ENCODE measurements at places on chromosomes 4 and X. TPM values are rescaled to one million over a fixed set of nuclear protein-coding genes. Genes with fewer than 3 reads are reported as not detected.

GRCh38 chr4:123246085-123246484 lies 150.5 kb upstream of the SPRY1 start:
- no peak overlapping the region for H3K4me3 ChIP-seq
- H3K27ac ChIP-seq: no peak overlapping the region
- H3K4me1 ChIP-seq: peaks cover 2% of the 10 kb centered on the region
- no peaks in the 10 kb centered on the region for H3K27me3 ChIP-seq
- H3K36me3 ChIP-seq: no peaks in the 10 kb centered on the region
- no peak for DNase-seq

GRCh38 chr4:115332078-115332477 lies 218.7 kb upstream of the NDST4 start:
- DNase-seq: no peak
- H3K4me1 ChIP-seq: no peaks in the 10 kb centered on the region
- no peaks in the 10 kb centered on the region for H3K36me3 ChIP-seq

DNA sequence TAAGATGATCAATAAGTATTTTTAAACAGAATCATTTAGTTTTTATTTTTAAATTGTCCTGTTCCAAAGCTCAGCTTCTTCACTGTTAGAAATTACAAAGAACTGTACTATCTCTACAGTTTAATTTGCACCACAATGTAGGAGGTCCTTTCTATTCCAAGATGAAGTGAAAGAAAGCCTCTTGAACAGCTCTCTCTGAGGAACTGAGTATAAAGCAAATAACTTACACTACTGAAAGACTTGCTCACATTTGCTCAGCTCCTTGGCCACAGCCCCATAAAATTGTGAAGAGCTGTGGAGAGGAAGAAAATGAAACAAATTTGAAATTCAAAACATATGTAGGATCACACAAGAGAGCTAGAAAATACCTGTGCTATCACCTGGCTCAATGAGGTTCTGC lies 68.6 kb downstream of the ENPEP start:
- no peak overlapping the region for H3K27ac ChIP-seq
- no peak overlapping the region for H3K4me3 ChIP-seq
- H3K36me3 ChIP-seq: no peaks in the 10 kb centered on the region
- H3K27me3 ChIP-seq: peaks cover 18% of the 10 kb centered on the region
- no peak for DNase-seq

DNA sequence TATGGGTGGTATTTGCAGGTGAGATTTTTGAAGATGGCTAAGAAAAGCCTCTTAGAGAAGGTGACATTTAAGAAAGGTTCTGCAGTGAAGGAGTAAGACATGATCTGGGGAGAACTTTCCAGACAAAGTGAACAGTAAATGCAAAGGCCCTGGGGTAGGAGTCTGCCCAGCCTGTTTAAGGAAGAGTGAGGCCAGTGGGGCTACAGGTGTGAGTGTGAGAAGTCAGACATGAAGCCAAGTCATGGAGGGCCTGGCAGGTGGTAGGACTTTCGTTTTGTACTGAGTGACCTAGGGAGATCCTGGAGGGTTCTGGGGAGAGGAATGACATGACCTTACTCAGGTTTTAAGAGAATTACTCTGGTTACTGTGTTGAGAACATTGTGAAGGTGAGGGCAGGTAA lies 21.5 kb downstream of the COQ2 start:
- peaks cover 29% of the 10 kb centered on the region for H3K36me3 ChIP-seq
- no peak for DNase-seq
- no peak overlapping the region for H3K27ac ChIP-seq
- no peaks in the 10 kb centered on the region for H3K27me3 ChIP-seq
- H3K4me1 ChIP-seq: peaks cover 15% of the 10 kb centered on the region
- no peak overlapping the region for H3K4me3 ChIP-seq

DNA sequence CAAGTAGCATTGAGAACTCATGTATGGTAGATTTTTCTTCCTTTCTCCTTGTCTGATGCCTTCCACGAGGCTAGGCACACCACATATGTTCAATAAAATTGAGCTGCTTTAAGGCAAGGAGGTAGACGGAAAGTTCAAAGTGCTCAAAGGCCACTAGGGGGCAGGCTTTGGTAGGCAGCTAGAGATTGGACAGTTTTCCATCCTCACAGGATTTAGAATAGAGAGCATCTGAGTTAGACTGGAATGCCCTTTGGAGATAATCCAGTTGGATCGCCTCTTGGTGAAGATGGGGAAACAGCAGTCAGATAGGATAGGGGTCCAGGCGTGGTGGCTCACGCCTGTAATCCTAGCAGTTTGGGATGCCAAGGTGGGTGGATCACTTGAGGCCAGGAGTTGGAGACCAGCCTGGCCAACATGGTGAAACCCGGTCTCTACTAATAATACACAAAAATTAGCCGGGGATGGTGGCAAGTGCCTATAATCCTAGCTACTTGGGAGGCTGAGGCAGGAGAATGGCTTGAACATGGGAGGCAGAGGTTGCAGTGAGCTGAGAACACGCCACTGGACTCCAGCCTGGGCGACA lies 30.4 kb downstream of the ELF4 start:
- H3K27ac ChIP-seq: peak overlapping the region; percentile 16
- peaks cover 11% of the 10 kb centered on the region for H3K36me3 ChIP-seq
- DNase-seq: no peak
- peaks cover 29% of the 10 kb centered on the region for H3K4me1 ChIP-seq

- no peaks in the 10 kb centered on the region for H3K36me3 ChIP-seq
- no peak overlapping the region for H3K27ac ChIP-seq
- no peak overlapping the region for H3K4me3 ChIP-seq
- no peaks in the 10 kb centered on the region for H3K27me3 ChIP-seq
These were observed 256.6 kb upstream of the NDST3 start for GRCh38 chr4:117777721-117778120.

DNA sequence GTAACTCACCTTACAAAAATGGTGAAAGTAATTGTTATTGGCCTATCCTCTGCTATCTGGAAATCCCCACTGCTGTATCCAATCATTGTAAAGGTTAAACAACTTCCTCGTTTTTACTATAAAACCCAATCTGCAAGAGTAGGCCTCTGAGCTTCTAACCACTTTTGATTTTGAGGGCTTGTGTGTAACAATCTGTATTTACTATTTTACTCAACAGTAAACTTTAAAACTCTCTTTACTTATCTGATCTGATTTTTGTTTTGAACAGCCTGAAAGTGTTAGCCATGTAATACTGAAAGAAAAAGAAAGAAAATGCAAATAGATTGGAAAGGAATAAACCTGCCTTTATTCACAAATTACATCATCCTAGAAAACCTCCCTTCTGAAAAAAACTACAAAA lies 63.1 kb downstream of the SLC10A7 start:
- DNase-seq: no peak
- H3K27me3 ChIP-seq: no peaks in the 10 kb centered on the region
- H3K36me3 ChIP-seq: peaks cover 24% of the 10 kb centered on the region
- H3K4me1 ChIP-seq: peaks cover 11% of the 10 kb centered on the region
- H3K4me3 ChIP-seq: peak overlapping the region; percentile 53

DNA sequence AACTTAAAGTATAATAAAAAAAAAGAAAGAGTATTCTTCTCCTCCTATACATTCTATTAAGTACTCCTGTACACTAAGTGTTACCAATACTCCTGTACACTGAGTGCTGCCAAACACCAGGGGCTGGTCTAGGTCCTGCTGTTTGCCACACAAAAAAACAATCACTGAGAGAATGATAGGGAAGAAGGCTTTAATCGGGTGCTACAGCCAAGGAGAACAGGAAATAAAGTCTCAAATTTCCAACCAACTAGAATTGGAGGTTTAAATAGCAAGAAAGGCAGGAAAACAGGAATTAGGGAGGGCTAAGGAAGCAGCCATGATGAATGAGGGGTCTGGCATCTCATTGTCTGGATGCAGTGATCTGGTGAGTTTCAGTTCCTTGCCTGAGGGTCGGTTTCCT lies 239.8 kb downstream of the ZNF674 start:
- no peak for DNase-seq
- peaks cover 2% of the 10 kb centered on the region for H3K27me3 ChIP-seq
- no peaks in the 10 kb centered on the region for H3K36me3 ChIP-seq
- H3K27ac ChIP-seq: no peak overlapping the region
- H3K4me1 ChIP-seq: no peaks in the 10 kb centered on the region

The IRS4 gene
- total RNA-seq: not detected

The HPGD gene
- total RNA-seq: 10.4 TPM

The LONRF3 gene
- 1.6 TPM for total RNA-seq

The MGAT4D gene
- total RNA-seq: not detected

All from activated naive CD8-positive, alpha-beta T cell treated with anti-CD3 and anti-CD28 coated beads, Interleukin-2, amount 10 ng/mL, durations not matched to agents 7 days and 5 days (primary cell).